ENCODE measurements at places on chromosomes 5 and 9. TPM values are rescaled to one million over a fixed set of nuclear protein-coding genes. Genes with fewer than 3 reads are reported as not detected.

GRCh38 chr5:43638107-43638506 lies 35.1 kb downstream of the NNT start:
- DNase-seq = no peak

DNA sequence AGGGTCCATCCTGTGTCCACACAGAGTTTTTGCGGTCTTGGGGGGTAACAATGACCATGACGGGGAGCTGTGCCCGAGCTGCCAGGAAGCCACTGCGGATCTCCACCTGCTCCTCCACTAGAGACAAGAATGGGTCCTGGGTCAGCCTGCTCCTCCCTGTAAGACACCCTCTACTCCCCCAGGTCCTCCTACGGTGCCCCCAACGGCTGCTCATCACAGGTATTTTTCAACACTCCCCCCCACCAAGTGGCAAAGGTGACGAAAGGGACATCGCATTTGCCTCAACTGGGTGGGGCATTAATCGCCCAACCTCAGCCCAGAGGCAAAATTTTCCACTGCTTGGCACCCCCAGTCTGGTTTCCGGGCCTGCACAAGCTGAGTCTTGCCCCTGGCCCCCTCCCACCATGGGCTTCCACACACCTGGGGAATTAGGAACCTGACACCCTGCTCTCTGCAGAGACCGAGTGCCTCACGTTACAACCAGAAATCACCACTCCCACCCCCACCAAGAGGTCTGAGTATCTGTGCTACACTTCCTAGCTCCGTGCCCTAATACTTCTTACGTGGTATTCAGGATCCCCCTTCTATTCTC lies 9.6 kb downstream of the NOL6 start:
- DNase-seq = no peak

- peak; percentile 92 for DNase-seq
Observed at GRCh38 chr9:95515272-95516113, 1.3 kb downstream of the PTCH1 start.

DNA sequence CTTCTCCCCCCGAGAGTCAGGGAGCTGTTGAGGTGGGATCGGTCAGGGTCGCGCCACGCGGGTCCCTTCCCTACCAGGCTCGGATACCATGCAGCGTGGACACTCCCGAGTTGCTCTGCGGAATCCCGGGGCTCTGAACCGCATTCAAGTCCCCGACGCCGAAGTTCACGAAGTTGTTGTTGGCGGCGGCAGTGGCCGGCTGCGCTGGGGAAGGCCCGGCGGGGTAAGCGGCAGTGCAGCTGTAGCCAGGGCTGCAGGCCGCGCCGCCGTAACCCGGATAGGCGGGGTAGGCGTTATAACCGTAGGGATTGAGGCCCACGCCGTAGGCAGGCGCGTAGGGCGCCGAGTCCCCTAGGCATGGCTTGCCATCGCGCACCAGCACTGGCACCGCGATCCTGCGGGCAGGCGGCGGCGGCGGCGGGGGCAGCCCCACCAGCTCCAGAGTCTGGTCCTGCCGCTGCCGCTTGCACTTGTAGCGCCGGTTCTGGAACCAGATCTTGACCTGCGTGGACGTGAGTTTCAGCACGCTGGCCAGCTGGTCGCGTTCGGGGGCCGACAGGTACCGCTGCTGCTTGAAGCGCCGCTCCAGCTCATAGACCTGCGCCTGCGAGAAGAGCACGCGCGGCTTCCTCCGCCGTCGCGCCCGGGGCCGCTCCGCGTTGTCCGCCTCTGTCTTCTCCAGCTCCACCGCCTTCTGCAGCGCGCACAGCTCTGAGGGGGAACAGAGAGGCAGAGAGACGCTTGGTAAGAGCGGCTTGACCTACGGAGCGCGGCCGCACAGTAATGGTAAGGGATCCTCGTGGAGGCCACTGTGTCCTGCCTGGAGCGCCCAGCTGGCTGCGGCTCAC lies 2.3 kb downstream of the NKX2-5 start:
- no peak for DNase-seq

GRCh38 chr5:150024346-150024984 lies 23.9 kb downstream of the HMGXB3 start:
- no peak for DNase-seq

DNA sequence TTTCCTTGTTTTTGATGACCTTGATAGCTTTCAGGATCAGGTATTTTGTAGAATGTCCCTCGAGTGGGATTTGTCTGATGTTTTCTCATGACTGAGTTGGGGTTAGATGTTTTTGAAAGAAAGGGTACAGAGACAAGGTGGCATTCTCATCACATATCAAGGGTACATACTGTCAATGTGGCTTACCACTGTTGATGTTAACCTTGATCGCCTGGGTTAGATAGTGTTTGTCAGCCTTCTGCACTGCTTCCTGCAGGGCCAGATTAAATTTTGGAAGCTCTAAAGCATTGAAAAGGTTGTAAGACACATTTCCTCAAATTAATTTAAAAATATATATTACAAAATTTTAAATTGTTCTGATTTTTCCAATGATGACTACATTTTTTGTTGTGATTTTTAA lies 287.4 kb upstream of the ACTBL2 start:
- no peak for DNase-seq

GRCh38 chr5:119402555-119402954 lies 46.7 kb downstream of the TNFAIP8 start:
- DNase-seq = no peak

- DNase-seq = no peak
Observed at GRCh38 chr9:27589462-27589861, 16.2 kb upstream of the C9orf72 start.

- DNase-seq = no peak
Observed at GRCh38 chr5:106312360-106312759, 1358.4 kb downstream of the EFNA5 start.

GRCh38 chr5:171524466-171524865 lies 105.0 kb downstream of the FGF18 start:
- DNase-seq = peak; percentile 15

- DNase-seq = peak; percentile 87
Observed at GRCh38 chr9:114117996-114118830, 19.1 kb upstream of the KIF12 start.

DNA sequence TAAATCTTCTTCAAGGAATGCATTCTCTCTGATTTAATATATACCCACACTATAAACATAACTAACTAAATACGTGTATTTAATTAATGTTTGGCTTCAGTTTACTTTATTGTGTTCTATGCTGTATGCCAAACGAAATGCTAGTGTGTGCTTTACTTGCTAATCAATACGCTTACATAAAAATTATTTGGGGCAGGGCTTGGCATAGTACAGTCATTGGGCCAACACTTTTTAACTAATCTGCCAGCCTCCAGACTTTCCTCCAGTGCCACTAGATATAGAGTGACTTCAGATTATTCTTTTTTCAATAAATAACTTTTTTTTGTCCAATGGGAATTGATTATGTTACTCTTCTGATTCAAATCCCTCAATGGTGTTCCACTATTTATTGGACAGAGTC lies 8.7 kb upstream of the CARNMT1 start:
- no peak for DNase-seq

DNA sequence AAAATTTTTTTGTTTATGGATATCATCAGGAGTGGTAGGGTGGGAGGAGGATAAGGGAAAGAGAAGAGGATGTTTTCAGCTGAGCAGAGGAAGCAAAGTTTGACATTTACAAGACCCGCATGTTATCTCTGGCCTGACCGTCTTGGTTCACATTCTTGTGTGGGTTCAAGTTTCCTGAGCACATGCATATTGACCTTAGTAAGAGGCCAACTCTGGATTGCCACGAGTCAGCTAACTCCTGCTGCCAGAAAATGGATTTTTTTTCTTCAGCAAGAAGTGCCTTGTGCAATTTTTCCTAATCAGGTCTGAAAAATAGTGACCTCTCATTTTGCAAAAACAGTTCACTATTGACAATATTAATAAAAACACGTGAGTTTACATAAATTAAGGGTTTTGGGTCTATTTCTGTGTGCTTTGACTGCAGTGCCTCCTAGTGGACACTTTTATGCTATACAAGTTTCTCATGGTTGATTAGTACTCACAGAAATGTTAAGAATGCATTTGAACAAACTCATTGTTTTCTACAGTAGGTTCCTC lies 27.1 kb upstream of the BASP1 start:
- DNase-seq = peak; percentile 47

GRCh38 chr5:111914966-111915636 lies 158.1 kb upstream of the NREP start:
- no peak for DNase-seq

DNA sequence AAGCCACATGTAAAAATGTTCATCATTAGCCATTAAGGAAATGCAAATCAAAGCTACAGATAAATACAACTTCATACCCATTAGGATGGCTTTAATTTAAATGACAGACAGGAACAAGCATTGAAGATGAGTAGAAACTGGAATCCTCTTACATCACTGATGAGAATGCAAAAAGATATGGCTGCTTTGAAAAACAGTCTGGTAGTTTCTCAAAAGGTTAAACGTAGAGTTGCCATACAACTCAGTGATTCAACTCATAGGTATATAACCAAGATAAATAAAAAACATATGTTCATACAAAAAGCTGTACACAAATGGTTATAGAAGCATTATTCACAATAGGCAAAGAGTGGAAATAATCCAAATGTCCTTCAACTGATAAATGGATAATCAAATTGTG lies 228.8 kb upstream of the ZNF462 start:
- DNase-seq = no peak

GRCh38 chr5:2149195-2149539 lies 266.4 kb upstream of the IRX4 start:
- no peak for DNase-seq

GRCh38 chr9:36086442-36086841 lies 49.7 kb downstream of the RECK start:
- DNase-seq = no peak

- DNase-seq = no peak
Observed at GRCh38 chr9:3887221-3887653, 361.4 kb upstream of the RFX3 start.

DNA sequence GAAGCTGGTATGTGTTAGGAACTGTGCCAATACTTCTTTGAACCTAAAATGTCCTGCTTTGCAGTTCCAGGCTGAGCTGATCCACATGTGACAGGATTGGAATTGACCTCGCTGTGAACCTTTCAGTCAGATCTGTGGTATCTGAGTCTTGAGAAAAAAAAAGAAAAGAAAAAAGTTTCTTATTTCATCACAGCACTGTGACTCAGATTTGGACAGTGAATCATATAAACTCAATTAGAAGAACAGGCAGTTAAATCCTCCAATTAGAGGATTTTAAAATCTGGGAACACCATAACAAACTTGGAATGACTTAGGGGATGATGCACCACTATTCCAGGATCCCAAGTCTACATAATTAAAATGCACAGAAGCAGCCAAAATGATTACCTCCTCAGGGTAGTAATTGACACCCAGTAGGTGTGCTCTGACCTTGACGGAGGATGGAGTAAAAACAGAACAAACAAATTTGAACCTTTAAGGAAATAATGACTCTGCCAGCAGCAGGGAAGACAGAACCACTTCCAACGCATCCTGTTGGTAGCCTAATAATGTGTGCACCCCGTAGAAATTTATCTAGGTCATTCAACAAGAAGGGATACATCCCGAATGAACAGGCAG lies 57.8 kb upstream of the RAI14 start:
- no peak for DNase-seq

DNA sequence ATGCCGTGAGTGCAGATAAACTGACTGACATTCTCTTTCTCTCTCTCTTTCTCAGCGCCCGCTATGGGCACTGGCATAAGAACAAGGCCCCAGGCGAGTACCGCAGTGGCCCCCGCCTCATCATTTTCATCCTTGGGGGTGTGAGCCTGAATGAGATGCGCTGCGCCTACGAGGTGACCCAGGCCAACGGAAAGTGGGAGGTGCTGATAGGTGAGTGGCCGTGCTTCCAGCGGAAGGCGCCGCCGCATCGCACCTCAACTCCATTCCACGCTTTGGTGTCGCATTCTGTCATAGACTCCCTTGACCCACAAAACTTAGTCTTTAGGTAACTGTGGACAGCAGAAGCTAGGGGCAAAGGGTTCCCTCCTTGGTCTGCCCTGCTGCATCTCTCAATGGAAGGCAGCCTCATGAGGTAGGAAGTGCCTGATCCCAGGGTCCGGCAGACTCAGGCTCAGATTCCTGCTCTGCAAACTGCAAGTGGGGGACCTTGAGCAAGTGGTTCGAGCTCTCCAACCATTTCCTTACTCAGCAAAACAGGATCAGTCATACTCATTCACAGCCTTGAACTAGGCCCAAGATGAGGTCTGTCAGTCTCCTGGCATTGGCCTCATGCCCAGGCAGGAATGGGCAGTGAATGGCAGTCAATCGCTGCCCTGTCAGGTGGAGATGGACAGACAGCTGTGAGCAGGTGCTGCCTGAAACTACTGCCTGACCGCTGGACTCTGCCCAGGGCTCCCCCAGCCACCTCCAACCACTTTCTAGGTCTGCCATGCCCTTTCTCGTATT lies 24.2 kb upstream of the CFAP157 start:
- no peak for DNase-seq

GRCh38 chr9:86116425-86116824 lies 17.1 kb upstream of the GOLM1 start:
- no peak for DNase-seq

DNA sequence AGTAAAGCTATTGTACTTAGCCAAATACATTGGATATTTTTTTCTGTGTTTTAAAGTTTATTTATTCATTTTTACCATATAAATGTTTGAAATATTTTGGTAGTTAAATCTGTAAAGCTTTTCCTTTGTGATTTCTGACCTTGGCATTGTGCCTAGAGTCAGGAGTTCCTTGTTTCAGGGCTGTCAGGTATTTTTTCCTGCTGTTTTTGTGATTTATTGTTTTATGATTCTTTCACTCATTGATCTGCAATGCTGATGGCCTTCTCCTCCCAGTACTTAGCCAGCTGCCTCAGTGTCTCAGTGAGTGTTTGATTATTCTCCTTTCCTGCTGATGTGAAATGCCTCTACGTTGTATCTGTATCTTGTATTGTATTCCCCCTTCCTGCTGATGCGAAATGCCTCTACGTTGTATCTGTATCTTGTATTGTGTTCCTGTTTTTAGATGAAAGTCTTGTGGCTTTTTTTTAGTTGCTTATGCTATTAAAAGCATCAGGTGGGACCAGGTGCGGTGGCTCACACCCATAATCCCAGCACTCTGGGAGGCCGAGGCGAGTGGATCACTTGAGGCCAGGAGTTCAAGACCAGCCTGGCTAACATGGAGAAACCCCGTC lies 61.0 kb downstream of the EHMT1 start:
- DNase-seq = no peak

- DNase-seq = no peak
Observed at GRCh38 chr9:121732886-121733285, 81.5 kb downstream of the DAB2IP start.

Gene PTPRD
- 97.4 TPM for total RNA-seq

Gene PCDHB9
- 2.9 TPM for total RNA-seq

Gene GDA
- 4.3 TPM for total RNA-seq

Gene CYSRT1
- total RNA-seq = 0.69 TPM

Gene PHYHD1
- 7.8 TPM for total RNA-seq

Gene SOHLH1
- 0.99 TPM for total RNA-seq

Gene MARCOL
- total RNA-seq = not detected

Gene MAMDC2
- total RNA-seq = 8.2 TPM

Gene PAEP
- total RNA-seq = not detected

Gene CCDC183
- total RNA-seq = 0.89 TPM

Gene TTLL11
- 17.1 TPM for total RNA-seq

Gene TRIM32
- 16.5 TPM for total RNA-seq

Gene TMEM215
- 0.44 TPM for total RNA-seq

Gene DMGDH
- 5.0 TPM for total RNA-seq
